Prostate gland (tissue), 2 donors: ENCODE measurements at places on chromosomes 5 and 9.
A peak's percentile ranks its signal among the peaks of the same experiment; 100 is the strongest.

DNA sequence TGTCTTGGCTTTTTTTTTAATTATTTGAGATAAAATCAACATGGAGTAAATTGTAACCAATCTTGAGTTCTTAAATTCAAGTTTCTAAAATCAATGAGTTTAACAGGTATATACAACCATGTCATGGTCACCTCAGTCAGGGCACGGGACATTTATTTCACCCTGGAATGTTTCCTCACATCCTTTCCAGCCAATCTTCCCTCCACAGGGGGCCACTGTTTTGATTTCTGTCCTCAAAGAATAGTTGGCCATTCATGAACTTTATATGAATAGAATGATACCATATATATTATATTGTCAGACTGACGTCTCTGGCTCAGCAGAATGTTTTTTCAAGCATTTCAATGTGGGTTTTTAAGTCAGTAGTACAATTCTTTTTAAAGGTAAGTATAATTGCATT, 806 bp downstream of the ZNF474 start:
- no peaks in the 10 kb centered on the region for H3K4me1 ChIP-seq
- DNase-seq, result no peak
- no peak overlapping the region for H3K27ac ChIP-seq
- H3K36me3 ChIP-seq, result no peaks in the 10 kb centered on the region
- H3K27me3 ChIP-seq, result no peaks in the 10 kb centered on the region

DNA sequence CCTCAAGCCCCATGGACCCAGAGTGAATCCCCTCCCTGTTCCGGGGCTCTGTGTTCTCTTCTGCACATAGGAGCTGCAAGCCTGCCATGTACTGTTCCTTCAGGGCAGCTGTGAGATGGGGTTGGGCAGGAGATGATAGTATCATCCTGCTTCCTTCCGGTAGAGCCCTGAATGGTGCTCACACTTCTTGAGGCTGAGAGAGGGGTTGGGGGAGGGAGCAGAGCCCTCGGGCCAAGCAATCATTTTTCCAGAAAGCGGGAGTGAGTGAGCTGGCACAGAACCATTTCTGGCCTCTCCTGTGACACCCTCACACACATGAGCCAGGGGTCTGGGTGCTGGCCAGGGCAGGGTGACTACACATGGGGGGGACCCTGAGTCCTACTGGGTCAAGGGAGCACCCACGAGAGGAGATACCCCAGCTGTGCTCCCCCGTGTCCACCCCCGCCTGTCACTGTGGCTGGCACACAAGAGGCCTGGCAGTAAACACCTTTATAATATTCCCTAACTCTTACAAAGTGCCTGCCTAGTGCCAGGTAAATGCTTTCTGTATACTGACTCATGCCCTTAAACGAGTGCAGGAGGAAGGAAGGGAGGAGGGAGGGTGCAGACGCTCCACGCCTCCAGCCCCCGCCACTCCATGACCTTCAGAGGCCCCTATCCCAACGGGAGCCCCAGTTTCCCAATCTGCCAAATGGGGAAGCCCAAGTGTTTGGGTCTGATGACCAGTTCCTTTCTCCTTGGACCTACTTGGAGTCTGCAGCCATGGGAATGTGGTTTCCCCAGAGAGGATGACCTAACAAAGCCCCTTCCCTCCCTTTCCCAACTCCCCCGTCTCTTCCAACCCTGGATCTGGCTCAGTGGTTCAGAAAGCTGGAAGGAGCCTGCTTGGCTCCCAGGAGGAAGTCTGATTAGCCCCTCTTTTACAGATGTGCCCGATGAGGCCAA, 15.5 kb downstream of the AKNA start:
- H3K27me3 ChIP-seq, result no peaks in the 10 kb centered on the region
- no peak for DNase-seq
- H3K36me3 ChIP-seq, result peaks cover 9% of the 10 kb centered on the region
- H3K4me1 ChIP-seq, result no peaks in the 10 kb centered on the region

DNA sequence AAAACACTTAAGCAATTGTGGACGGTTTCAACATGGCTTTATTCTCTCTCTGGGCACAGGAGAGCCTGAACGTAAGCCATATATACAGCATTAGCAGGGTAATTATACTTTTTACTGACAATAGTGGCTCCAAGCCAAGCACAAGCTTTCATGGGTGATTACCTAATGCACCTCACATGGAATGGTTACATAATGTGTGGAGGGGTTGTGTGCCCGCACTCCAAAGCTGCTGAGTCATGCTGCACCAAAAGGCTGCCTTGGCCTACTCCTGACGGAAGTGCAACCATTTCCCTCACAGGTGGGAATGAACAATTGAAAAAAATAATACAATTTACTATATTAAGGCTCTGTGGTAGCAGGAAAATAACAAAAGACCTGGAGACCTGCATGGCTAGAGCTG, 86.5 kb upstream of the ATP10B start:
- H3K4me1 ChIP-seq, result no peaks in the 10 kb centered on the region
- no peak for DNase-seq
- H3K36me3 ChIP-seq, result no peaks in the 10 kb centered on the region
- H3K27ac ChIP-seq, result no peak overlapping the region

DNA sequence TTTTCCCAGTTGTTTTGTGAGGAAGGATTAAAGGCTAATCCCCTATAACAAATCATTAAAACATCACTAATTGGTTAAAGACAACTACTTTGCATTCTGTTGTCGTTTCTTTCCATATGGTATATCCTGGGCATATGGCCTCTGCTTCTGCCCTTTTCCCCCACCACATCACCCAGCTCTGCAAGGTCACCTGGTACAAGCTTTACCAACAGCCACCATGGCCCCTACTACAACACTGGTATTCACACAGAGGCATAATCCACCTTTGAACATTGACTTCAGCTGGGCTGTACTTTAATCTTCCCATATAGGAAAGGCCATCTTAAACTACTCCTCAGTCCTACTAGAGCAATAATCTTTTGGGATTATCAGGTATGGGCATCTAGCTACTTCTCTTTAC, 866.1 kb downstream of the TLE4 start:
- H3K4me3 ChIP-seq, result no peak overlapping the region
- no peaks in the 10 kb centered on the region for H3K27me3 ChIP-seq
- no peaks in the 10 kb centered on the region for H3K4me1 ChIP-seq
- no peak for DNase-seq
- H3K36me3 ChIP-seq, result no peaks in the 10 kb centered on the region
- H3K27ac ChIP-seq, result no peak overlapping the region

DNA sequence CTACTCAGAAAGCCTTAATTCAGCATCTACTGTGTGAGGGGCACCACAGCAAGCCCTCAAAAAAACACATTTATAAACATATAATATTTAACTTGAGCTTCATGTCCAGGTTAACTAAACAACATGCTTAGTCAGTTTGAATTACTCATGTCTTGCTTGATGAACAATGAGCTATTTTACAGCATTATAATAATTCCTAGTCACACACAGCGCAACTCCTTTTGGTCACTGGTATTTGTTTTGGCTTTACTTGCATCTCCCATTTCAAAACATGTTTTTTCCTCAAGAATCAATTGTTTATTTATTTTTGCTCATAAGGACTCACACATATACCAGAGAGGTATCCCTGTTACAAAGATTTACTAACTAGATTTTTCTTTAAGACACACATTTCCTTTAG, 616.7 kb upstream of the DAB2 start:
- H3K4me3 ChIP-seq, result no peak overlapping the region
- H3K27ac ChIP-seq, result no peak overlapping the region
- no peaks in the 10 kb centered on the region for H3K27me3 ChIP-seq
- H3K4me1 ChIP-seq, result no peaks in the 10 kb centered on the region
- no peaks in the 10 kb centered on the region for H3K36me3 ChIP-seq
- DNase-seq, result no peak

DNA sequence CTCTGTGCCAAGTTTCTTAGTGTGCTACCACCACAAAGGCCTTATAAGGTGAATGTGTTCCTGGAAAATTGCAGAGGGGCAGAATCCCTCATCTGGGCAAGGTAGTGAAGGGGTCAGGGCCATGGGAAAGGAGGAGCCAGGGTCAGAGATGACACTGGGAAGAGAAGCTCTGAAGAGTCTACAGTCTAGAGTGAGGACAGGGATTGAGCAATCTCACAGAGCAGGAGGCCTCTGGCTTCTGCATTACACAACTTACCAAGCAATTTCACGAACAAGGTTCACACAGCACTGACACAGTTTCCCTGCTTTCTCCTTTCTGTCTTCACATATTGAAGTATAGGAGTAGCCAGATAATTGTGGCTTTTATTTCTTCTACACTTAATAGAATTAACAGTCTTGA, 24.5 kb upstream of the IDNK start:
- H3K27ac ChIP-seq, result no peak overlapping the region
- no peaks in the 10 kb centered on the region for H3K27me3 ChIP-seq
- no peaks in the 10 kb centered on the region for H3K4me1 ChIP-seq
- H3K4me3 ChIP-seq, result no peak overlapping the region
- H3K36me3 ChIP-seq, result no peaks in the 10 kb centered on the region

DNA sequence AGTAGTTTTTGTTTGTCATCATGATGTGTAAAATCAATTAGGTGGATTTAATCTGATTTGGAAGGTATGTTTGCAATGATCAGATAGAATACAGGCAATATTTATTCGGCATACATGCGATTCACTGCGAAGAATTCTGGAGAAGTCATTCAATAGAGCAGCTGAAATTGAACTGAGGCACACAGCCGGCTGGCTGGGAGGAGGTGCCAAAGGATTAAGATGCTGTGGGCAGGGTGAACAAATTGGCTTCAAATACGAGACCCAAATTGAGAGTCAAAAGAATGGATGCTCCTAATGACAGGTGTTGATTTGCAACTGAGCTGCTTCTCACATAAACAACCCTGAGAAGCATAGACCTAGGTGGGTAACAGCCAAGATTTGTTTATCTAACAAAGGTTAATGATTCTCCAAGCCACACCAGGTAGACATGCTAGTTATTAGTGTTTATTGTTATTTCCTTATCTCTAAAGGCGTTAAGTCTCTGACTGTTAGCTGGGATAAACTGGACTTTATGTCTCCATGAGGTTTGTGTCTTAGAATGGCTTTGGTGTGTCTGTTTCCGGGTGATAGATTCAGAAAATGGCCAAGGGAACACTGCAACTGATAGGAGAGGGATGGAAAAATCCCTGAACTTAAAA, 55.3 kb upstream of the CLINT1 start:
- H3K4me3 ChIP-seq, result no peak overlapping the region
- H3K4me1 ChIP-seq, result no peaks in the 10 kb centered on the region
- H3K27me3 ChIP-seq, result no peaks in the 10 kb centered on the region
- no peak overlapping the region for H3K27ac ChIP-seq
- H3K36me3 ChIP-seq, result no peaks in the 10 kb centered on the region

DNA sequence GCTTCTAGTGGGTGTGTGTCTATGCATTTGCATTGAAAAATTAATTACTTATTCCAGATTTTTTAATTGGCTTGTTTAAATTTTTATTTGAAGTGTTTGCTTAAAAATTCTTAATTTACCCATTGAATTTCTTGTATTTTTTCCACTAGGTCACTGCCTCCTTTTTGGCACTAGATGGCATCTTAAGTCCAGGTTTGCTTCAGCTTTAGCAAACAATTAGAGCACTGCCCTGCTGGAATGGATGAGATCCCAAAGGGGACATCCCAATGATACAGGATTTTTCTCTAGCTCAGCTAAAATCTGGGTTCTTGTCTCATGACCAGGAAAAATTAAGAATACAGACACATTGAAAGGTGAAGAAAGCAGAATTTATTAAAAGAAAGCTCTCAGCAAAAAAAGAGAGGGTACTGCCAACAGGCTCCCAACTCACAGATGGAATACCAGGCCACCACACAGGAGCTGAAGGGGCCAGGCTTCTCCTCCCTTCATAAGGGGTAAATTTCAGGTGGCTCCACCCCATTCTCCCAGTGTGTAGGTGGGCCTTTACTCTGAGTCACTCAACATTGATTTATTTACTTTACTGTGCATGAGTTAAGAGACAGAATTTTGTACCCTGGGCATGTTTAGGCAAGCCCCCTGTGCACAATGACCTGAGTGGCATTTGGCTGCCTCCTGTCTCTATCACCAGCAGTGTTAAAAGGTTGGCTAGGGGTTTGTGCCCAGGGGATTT, 532.4 kb downstream of the ANXA1 start:
- H3K27ac ChIP-seq, result no peak overlapping the region
- H3K4me3 ChIP-seq, result no peak overlapping the region
- no peaks in the 10 kb centered on the region for H3K36me3 ChIP-seq
- H3K27me3 ChIP-seq, result no peaks in the 10 kb centered on the region
- no peaks in the 10 kb centered on the region for H3K4me1 ChIP-seq
- DNase-seq, result peak; percentile 7

DNA sequence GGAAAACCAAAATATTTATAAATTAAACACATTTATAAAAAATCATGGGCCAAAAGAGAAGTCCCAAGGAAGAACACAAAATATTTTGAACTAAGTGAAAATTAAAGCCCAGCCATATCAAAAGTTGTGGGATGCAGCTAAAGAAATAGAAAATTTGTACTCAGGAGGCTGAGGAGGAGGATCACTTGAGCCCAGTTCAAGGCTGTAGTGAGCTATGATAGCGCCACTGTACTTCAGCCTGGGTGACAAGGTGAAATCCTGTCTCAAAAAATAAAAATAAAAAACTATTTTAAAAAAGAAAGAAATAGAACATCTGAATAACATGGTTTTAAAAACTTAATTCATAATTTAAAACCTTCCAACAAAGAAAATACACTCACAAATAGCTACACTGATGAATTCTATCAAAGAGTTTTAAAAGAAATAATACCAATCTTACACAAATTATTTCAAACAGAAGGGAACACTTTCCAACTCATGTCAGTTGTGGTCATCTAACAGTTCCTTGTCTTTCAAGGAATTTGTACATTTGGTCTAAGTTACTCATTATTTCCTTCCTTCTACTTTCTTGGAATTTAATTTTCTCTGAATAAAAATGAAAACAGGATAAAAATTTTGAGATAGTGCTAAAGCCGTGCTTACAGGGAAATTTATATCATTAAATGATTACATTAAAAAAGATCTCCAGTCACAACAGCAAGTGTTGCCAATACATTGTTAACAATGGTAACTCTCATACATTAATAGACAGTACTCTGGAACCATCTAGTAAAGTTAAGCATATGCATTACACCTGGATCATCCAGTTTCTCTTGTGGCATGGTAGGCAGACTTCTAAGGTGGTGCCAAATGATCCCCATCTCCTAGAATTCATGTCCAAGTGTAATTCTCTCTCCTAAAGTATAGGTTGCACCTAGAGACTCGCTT, 17.8 kb downstream of the PTBP3 start:
- H3K36me3 ChIP-seq, result no peaks in the 10 kb centered on the region
- H3K4me1 ChIP-seq, result no peaks in the 10 kb centered on the region
- no peak for DNase-seq
- H3K4me3 ChIP-seq, result no peak overlapping the region
- H3K27ac ChIP-seq, result no peak overlapping the region
- no peaks in the 10 kb centered on the region for H3K27me3 ChIP-seq

DNA sequence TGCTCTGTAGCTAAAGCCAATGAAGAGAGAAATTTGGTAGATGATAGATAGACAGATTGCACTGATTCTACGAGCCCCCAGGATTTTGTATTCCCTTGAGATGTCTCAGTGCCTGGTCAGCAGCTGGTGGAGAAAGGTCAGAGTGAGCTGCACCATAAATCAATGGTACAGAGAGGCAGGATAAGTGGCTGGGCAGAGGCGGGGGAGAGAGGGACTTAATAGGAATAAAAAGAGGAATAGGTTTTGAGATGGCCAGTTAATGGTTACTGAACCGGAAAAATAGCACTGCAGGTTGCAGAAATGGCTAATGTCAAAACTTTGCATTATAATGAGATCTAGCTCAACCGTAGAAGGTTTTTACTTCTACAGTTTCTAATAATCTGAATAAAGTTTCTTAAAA, 47.9 kb upstream of the SLC12A2 start:
- no peak for DNase-seq
- H3K4me3 ChIP-seq, result no peak overlapping the region
- H3K27me3 ChIP-seq, result no peaks in the 10 kb centered on the region
- H3K36me3 ChIP-seq, result no peaks in the 10 kb centered on the region
